Diencephalon (tissue), 1 donor: ENCODE measurements at places on chromosomes 2 and 18. TPM values are rescaled to one million over a fixed set of nuclear protein-coding genes. Genes with fewer than 3 reads are reported as not detected.

WNT6 gene
- total RNA-seq = 0.23 TPM

DLX1 gene
- total RNA-seq = 30.9 TPM

SEH1L gene
- total RNA-seq = 25.1 TPM

DYSF gene
- 1.8 TPM for total RNA-seq

HTR2B gene
- total RNA-seq = 0.23 TPM

KCNIP3 gene
- 12.7 TPM for total RNA-seq

LCLAT1 gene
- 31.6 TPM for total RNA-seq

PLCD4 gene
- total RNA-seq = 1.4 TPM

COL6A3 gene
- 14.1 TPM for total RNA-seq

IL36A gene
- not detected for total RNA-seq

FRZB gene
- total RNA-seq = 5.5 TPM

HOXD4 gene
- total RNA-seq = not detected

ALLC gene
- not detected for total RNA-seq

NMUR1 gene
- total RNA-seq = 1.2 TPM

ZSWIM2 gene
- total RNA-seq = 0.23 TPM

CFC1 gene
- 9.2 TPM for total RNA-seq

EXOC6B gene
- total RNA-seq = 111 TPM

TANC1 gene
- total RNA-seq = 16.6 TPM

ABCA12 gene
- total RNA-seq = 0.23 TPM

FKBP1B gene
- total RNA-seq = 98.5 TPM

VWA3B gene
- total RNA-seq = 2.8 TPM

BCL11A gene
- total RNA-seq = 71.5 TPM

POTEC gene
- total RNA-seq = 0.46 TPM
